ENCODE measurements at places on chromosomes 16 and 17. TPM values are rescaled to one million over a fixed set of nuclear protein-coding genes. Genes with fewer than 3 reads are reported as not detected.

- DNase-seq: no peak
Observed at GRCh38 chr16:19644877-19645276, 73.2 kb downstream of the KNOP1 start.

Gene NKD1
- 0.07 TPM for total RNA-seq

DNA sequence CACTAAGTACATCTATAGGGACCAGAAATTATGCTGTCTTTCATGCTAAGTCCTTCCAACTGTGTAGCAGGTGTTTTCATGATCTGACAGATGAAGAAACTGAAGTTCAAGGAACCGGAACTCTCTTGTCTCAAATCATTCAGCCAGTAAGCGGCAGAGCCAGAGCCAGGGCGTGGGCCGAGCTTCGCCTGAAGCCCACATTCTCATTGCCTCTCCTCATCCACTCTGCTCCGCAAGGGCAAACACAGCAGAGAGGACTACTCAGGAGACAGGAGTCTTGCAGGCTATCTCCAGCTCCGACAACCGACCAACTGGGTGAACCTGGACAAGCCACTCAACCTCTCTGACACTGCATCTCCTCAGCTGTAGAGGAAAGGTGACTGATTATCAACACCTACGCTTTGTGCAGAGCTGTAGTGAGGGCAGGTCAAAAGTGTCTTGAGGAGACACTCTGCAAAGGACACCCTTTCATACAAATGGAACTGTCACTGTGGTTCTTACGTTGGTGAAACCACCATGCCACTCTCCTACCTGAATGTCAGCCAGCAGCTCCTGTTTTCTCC lies 72.9 kb downstream of the CYTH1 start:
- DNase-seq: no peak

GRCh38 chr17:26774291-26775218 lies 519.4 kb upstream of the WSB1 start:
- DNase-seq: no peak

GRCh38 chr16:49531931-49532840 lies 158.6 kb downstream of the C16orf78 start:
- no peak for DNase-seq

DNA sequence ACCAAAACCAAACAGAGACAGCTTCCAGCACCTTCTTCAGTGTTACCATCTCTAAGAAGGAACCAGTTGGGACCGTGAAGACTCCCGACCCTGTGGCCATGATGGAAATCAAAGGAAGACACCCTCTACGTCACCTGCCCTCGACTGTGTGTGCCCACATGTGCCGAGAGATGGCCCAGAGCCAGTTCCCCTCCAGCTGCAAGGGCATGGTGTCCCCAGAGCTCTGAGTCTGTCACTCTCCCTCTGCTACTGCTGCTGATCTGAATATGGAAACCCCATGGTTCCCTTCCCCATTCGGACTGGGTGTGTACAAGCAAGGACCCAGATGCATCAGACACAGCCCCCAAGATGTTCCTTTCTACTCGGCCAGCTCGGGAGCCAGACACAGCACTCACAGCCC lies 76.4 kb downstream of the SOCS1 start:
- no peak for DNase-seq

DNA sequence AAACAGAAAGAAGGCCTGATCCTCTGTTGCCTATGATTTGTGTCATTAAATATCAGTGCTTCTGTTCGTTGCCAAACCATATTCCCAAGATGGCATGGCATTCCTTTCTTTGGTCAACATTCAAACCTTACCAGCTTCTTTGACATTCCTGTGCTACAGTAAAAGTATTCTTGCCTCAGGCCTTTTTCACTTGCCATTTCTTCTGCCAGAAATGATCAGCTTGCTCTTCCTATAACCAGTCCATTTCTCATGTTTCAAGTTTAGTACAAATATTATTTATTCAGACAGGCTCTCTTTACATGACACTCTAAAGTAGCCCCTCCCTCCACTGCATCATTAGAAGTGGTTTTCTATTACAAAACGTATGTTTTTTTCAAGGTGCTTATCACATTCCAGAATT lies 278.3 kb downstream of the KCNJ2 start:
- peak; percentile 82 for DNase-seq
